ENCODE measurements at places on chromosomes 1 and 21.

DNA sequence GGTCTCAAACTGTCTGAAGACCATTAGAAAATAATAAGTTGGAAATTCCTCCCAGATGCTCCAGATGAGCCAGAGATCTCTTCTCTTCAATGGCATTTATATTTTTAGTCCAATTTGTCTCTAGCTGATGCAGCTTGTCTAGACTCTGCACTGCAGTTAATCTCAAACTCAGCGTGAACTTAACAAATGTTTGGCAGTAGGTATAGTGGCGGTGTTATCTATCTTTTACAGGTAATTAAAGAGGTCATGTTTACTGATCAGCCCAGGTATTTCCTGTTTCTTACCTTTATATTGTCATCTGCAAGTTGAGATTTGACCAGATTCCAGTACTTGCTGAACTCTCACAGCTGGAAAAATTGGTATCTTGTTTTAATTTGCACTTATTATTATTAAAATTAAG, 1024.5 kb upstream of the ADGRL2 start:
- DNase-seq, result no peak

- no peak for DNase-seq
Measured at GRCh38 chr21:41894922-41895557, 15.9 kb upstream of the PRDM15 start.

- DNase-seq, result no peak
Measured at GRCh38 chr1:150799089-150799488, 9.0 kb downstream of the CTSK start.

DNA sequence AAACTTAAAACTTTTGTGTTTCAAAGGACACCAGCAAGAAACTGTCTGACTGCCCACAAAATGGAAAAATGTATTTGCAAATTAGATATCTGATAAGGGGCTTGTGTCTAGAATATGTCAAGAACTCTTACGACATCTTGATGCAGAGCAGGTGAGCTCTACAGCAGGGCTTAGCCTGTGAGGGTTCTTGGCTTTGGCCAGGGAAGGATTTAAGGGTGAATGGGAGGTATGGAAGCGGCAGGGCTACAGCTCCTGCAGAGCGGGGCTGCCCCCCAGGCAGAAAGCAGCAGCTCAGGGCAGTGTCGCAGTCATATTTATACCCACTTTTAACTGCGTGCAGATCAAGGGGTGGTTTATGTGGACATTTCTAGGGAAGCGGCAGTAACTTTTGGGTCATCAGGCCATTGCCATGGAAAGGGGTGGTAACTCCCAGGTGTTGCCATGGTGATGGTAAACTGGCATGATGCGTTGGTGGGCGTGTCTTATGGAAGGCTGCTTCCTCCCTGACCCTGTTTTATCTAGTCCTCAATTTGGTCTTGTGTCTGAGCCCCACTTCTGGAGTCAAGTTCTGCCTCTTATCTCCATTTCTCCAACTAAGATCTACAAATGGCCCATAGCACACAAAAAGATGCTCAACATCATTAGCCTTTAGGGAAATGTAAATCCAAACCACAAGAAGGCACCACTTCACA, 23.2 kb downstream of the MORN1 start:
- DNase-seq, result no peak

GRCh38 chr1:205456868-205457745, 1.3 kb upstream of the BLACAT1 start:
- peak; percentile 32 for DNase-seq

- no peak for DNase-seq
Measured at GRCh38 chr1:11383553-11384169, 95.3 kb upstream of the DISP3 start.

DNA sequence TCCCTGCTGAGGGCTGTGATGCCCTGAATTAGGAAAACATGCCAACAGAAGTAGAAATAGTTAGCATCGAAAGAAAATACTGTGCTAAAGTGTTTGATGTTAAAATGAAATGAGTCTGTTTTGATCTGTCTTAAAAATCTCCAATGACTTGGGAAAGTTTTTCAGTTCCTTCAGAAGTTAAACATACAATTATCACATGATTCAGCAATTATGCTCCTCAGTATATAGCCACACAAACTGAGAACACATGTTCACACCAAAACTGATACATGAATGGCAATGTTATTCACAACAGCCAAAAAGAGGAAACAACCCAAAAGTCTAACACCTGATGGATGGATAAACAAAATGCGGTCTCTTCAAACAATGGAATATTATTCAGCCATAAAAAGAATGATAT, 130.6 kb downstream of the PTPN14 start:
- DNase-seq, result no peak

GRCh38 chr1:37439349-37439995, 34.9 kb upstream of the ZC3H12A start:
- no peak for DNase-seq

GRCh38 chr21:34803782-34804370, 135.1 kb downstream of the CLIC6 start:
- DNase-seq, result no peak

GRCh38 chr21:34604556-34604955, 10.4 kb downstream of the RCAN1 start:
- no peak for DNase-seq

GRCh38 chr21:28636752-28637691, 355.7 kb downstream of the LTN1 start:
- DNase-seq, result no peak

- DNase-seq, result no peak
Measured at GRCh38 chr1:23916209-23917131, 3.3 kb upstream of the CNR2 start.

Measured in NCI-H748 treated with DMSO at 0.1 percent for 48 hours (cell line).